ENCODE measurements at places on chromosomes 13 and 19.

GRCh38 chr13:27964741-27965323, 4.3 kb downstream of the CDX2 start:
- no peak for DNase-seq

DNA sequence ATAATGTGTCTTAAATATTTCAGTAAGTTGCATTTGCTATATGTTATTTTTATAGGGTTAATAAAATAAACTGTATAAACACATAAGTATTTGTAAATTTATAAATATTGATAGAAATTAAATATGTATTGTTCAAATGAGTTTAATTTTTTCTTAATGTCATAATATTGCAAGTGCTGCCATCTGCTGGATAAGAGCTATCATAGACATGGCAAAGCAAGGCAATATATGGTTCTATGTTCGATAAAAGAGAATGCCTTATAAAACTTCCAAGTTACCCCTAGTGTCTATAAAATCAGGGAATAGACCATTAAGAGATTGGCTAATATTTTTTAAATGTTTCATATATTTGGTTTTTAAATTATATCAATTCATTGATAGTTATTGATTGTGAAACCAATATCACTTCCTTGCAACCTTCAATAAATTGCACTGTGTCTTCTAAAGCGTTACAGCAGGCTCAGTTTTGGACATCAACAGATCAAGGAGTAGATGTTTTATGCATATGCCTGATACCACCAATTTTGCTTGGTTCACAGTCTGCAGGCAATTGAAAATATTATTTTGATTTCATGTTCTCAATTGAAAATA, 29.0 kb upstream of the SLITRK6 start:
- no peak for DNase-seq

DNA sequence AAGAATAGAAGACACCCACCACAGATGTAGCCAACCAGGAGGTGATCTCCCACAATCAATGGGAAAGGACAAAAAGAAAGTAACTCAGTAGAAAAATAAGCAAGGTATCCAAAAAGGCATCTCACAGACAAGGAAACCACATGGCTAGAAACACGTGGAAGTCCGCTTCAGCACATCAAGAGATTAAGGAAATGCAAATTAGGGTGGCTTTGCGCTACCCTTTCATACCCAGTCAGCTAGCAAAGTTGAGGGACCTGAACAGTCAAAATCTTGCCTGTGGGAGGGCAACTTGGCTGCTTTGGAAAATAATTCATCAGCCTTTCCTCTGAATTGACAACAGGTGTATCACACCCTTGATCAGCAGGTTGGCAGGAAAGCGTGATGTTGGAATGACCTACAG, 11.6 kb upstream of the UQCR11 start:
- no peak for DNase-seq

- DNase-seq = no peak
Observed at GRCh38 chr19:34662919-34663318, 14.0 kb downstream of the SCGB2B2 start.

DNA sequence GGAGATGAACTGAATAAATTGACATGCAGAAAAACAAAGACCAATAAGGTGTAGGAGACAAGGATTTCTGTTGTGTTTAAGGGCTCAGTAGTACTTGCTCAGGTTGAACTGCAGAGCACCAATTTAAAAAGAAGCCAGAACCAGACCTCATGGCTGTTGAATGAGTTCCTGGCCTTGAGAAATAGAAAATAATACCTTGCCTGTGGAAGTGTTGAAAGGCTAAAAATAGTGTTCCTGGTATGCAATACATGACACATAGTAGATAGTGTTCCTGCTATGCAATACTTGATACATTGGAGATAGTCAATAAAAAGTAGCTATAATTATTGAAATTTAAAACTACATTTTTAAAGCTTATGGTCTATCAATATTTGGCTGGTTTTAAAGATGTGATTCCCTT, 595.8 kb downstream of the PCDH9 start:
- DNase-seq = no peak

- DNase-seq = no peak
Observed at GRCh38 chr19:49421039-49421877, 2.0 kb downstream of the PTH2 start.

- no peak for DNase-seq
Observed at GRCh38 chr19:35752746-35753350, 4.0 kb downstream of the HSPB6 start.

GRCh38 chr13:70424428-70424827, 316.2 kb upstream of the KLHL1 start:
- no peak for DNase-seq

GRCh38 chr13:111278258-111278657, 42.2 kb upstream of the TEX29 start:
- DNase-seq = no peak

DNA sequence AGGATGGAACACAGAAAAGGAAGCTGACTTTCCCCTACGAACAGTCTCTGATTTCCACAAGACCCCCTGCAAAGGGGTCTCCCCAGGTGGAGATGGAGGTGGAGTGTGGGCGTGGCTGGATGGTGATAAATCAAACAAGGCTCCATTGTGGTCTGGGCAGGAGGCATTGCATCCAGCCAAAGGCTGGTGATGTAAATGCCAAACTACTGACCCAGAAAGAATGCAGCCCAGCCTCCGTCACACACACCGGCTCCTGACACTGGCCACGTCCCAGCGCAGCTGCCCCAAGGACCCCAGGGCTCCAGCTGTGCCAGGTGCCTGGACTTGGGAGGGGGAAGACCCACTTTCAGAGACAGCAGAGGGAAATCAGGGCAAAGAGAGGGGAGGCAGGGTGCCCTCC, 6.3 kb downstream of the SLC7A1 start:
- DNase-seq = no peak

- DNase-seq = no peak
Observed at GRCh38 chr13:110374431-110375370, 67.6 kb downstream of the COL4A2 start.

DNA sequence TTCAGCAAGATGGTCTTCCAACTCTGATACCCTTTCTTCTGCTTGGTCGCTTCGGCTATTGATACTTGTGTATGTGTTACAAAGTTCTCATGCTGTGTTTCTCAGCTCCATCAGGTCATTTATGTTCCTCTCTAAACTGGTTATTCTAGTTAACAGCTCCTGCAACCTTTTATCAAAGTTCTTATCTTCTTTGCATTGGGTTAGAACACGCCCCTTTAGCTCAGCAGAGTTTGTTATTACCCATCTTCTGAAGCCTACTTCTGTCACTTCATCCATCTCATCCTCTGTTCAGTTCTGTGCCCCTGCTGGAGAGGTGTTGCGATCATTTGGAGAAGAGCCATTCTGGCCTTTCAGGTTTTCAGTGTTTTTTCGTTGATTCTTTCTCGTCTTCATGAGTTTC, 18.7 kb downstream of the ACOD1 start:
- DNase-seq = no peak

GRCh38 chr13:53200498-53201453, 172.2 kb downstream of the OLFM4 start:
- DNase-seq = no peak

- no peak for DNase-seq
Observed at GRCh38 chr13:110245416-110245899, 61.5 kb downstream of the COL4A1 start.

DNA sequence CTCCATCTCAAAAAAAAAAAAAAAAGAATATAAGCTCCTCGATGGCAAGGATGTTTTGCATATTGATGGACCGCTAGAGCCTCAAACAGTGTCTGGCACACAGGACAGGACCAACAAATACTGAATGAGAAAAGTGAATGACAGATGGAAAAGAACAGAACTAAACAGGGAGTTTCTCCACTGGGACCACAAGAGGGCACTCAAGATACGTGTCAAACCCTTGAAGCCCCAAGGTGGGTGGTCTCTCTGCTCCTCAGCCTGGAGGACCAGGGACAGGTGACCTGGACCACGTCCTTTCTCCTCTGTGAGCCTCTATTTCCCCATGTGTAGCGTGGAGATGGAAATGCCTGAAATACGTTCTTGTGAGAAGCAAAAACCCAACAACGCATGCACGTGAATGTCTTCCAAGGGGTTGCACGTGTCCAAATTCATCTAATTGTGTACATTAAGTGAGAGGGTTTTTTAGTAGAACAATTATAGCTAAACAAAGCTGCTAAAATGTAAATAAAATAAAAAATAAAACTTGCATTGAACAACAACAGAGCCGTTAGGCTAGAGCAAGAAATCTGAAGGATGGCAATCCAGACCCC, 5.7 kb upstream of the CDC42EP5 start:
- DNase-seq = no peak

- no peak for DNase-seq
Observed at GRCh38 chr19:38537071-38537936, 80.4 kb downstream of the MAP4K1 start.

GRCh38 chr13:96581741-96582140, 412.5 kb downstream of the OXGR1 start:
- DNase-seq = no peak

DNA sequence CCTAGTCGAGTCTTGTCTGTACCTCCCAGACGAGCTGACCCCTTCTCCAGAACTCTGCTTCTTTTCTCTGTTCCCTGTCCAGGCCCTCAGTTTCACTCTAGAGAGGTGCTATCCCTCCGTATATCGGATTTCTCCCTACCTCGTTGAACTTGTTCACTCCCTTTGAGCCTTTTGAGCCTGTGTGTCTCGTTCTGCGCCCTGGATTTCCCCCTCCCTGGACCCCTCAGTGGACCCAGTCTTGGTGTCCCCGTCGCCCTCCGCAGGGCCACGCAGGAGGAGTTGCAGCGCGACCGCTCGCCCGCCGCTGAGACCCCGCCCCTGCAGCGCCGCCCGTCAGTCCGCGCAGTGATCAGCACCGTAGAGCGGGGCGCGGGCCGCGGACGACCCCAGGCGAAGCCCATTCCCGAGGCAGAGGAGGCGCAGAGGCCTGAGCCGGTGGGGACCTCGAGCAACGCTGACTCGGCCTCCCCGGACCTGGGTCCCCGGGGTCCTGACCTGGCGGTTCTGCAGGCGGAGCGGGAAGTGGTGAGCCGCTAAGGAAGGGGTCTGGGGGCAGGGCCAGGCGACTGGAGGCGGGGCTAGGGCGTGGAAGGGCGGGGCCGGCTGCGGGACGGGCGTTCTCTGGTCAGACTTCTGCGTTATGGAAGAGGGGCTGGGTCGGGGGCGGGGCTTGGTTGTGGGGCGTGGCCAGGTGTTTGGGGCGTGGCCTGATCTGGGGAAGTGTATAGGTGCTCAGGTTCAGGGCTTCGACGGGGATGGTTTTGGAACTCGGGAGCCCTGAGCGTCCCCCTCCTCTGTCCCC, 5.5 kb downstream of the EPS8L1 start:
- DNase-seq = peak; percentile 65

Data from activated CD4-positive, CD25-positive, alpha-beta regulatory T cell (primary cell).